ENCODE measurements at places on chromosomes 5 and 9.

DNA sequence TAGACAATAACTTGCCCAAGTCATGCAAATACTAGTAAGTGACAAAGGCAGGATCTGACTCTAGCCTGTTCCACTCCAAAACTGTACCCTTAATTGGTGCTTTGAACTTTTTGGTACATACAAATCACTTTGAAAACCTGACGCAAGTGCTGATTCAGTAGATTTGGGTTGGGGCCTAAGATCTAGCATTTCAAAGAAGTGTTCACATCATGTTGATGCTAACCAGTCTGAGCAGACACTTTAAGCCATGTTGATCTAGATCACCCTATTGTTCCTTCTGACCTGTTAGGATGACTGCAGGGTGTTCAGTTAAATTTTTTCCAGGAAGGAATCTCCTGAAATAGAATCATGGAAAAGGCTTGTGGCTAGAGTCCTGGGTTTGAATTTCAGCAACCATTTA lies 57.7 kb upstream of the CPEB4 start:
- no peak for DNase-seq

- no peak for DNase-seq
These were observed 42.4 kb upstream of the LARP1 start for GRCh38 chr5:154712518-154713437.

- DNase-seq: no peak
These were observed 69.0 kb upstream of the FST start for GRCh38 chr5:53411388-53411787.

GRCh38 chr5:136864960-136865359 lies 499.6 kb upstream of the TRPC7 start:
- DNase-seq: no peak

DNA sequence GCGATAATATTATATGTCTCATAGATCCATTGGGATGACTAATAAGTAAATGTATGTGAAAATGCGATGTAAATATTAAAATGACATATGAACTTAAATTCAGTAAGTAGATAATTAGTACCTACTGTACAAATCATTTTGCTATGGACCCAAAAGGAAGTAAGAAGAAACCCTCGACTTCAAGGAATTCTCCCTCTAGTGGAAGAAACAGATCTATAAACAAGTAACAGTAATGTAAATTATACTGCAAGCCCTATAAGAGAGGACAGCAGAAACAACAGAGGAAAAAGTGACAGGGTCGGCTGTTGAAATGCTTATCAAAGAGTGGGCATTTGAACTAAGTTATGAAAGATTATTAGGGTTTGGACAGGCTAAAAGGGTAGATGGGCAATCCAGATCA lies 320.3 kb downstream of the DMAC1 start:
- no peak for DNase-seq

DNA sequence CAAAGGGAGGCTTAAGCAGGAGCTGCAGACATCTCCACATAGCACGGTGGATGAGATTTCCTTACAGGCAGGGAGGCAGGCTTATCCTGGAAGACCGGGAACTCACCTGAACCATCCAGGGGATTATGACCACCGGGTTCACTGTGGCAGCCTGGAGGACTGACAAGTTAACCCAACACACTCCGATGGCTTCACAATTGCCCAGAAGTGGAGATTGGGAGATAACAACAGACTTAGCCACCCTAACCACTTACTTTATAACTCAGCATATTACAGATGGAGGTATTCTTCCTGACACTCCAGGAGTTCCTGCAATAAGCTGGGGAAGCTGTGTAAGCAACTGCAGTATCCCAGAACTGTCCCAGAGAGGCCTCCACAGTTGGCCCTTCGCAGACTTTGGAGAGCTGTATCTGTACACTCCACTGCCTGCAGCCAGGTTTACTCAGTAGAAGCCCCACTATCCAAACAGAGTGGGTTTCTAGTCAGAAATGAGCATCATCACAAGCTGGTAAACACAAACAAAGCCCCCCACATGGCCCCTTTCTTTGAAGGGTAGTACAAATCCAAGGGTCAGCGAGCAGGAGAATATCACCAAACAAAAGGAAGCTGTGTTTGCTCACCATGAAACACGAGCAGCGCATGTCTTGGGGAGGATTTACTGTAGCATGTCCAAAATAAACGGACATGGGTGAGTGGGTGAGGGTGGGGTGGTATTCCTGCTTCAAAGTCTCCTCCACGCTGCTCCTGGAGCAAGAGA lies 462.2 kb downstream of the RASEF start:
- DNase-seq: no peak

Measured in T-cell (primary cell).